ENCODE measurements at places on chromosomes 3 and 15.

GRCh38 chr3:66047311-66048050 is 8.8 kb upstream of the MAGI1 start:
- DNase-seq, result no peak

GRCh38 chr3:157387708-157388435 is 48.8 kb upstream of the PTX3 start:
- no peak for DNase-seq

GRCh38 chr3:88725440-88726165 is 381.8 kb upstream of the EPHA3 start:
- no peak for DNase-seq

DNA sequence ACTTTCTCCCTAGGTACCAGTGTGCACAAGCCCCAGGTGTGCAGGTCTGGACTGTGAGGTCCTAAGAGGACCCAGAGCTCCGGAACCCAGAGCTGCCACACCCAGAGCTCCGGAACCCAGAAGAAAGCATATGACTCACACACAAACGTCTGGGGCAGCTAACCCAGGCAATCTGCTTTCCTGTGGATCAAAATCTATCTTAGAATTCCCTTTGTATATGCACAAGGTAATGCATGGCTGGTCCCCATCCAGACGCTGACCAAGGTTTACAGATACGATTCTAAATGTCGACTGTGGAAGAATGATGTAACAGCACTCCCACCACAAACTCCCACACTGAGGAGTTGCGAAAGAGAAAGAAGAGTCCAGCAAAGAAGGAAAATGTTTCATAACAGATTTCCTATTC is 15.7 kb downstream of the KCNMB2 start:
- no peak for DNase-seq

DNA sequence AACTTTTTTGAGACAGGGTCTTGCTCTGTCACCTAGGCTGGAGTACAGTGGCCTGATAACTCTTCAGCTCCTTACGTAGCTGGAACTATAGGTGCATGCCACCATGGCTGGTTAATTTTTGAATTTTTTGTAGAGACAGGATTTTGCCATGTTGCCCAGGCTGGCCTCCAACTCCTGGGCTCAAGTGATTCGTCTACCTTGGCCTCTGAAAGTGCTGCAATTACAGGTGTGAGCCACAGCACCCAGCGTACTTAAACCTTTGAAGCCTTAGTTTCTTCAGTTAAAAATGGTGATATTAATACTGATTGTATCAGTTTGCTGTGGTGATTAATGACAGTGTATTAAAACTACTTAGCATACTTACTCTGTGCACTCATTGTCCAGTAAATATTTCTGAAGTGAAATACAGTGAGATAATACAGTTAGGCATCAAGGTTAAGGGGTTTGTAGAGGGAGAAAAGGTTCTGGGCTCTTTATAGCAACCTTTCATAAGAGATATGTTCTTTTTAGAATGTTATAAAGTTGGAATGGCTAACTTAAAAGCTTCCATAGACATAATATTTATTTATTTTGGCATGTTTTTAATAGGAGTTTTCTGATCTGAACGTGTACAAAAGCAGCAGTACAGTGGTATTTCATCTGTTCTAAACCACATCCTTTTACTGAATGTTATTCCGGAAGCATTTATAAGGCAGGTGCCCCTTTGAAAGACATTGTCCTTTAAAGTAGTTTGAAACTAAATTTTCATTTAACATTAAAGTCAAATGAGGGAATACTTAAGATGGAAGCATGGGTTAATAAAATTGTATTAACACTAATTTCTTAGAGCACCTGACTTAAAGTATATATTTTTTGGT is 23.6 kb downstream of the NCK1 start:
- no peak for DNase-seq

DNA sequence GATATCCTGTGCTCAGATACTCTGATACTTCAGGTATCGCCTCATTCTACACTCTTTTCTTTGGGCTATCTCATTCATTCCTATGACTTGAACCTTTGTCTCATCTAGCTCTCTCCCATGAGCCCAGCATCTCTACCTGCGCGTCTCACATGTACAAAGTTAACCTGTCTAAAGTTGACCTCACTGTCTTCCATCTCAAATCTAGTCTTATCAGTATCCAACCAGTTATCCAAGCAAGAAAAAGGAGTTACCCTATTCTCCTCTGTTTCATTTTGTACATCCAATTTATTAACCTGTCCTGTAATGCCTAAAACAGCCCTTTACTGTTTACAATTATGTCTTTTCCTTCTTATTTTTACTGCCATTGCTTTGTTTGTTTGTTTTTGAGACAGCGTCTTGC is 134.2 kb downstream of the GREM1 start:
- no peak for DNase-seq

GRCh38 chr3:187967993-187968392 is 186.0 kb upstream of the LPP start:
- no peak for DNase-seq

DNA sequence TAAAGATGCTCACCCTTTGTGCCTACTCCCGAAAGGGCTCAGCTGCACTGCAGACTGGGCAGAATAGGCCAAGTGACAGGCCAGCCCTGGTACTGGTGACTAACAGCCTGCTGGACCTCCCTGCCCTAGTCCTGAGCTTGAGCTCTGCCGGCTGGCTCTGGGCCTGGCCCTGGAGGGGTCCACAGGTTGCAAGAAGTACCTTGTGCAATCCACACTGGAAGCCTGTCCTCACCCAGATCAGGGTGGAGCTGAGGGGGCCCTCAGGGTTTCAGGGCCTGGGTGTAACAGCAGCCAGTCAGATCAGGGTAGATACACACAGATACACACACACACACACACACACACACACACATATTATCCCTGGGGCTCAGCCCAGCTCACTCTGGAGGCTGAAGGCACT is 27.3 kb upstream of the PLA2G4D start:
- no peak for DNase-seq

DNA sequence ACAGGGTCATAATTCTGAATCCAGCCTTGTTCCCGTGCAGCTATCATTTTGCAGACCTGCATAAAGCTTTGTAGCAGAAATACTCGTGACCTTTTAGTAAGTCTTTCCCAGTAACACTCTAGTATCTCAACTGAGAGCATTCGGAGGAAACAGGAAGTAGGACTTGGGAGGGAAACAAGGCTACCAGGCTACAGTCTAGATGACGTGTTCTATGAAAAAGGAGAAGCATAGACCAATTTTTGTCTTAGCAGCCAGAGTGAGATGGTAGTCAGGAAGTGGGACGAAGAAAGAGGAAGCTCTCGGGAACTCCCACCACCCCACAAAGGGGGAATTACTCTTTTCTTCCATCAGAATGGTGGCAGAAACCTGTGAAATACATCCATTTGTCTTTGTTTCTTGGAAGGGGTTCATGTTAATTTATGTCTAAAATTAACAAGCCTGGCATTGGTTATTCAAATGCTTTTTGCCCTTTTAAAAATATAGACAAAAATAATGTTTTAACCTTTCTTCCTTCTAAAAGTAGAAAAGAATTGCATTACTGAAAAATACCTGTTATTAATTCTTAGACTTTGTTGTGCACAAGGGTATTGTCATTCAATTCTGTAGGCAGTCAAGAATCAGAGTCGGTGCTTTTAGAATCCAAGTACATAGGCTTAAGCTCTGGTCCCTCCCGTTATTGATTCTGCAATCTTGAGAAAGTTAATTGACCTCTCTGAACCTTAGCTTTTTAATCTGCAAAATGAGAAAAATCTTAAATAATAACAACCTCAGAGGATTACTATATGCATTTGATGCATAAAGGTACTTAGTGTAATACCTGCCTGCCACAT is 1.6 kb upstream of the SUCNR1 start:
- DNase-seq, result no peak

DNA sequence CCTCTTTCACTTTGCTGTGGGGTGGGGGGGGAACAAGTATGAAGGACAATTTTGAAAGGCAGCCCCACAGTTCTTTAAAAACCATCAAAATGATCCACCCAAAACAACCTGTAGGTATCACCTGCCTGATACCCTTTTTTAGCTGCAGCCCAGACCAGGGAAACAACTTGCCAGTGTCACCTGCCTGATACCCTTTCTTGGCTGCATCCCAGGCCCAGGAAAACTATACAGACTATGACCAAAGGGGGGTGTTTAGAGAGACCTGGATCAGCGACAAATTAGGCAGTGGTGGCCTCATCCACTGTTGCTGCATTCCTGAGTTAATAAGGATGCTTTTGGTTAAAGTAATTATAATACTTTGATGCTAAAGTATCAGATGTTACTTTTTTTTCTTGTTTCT is 122.0 kb downstream of the VPS13C start:
- DNase-seq, result no peak

DNA sequence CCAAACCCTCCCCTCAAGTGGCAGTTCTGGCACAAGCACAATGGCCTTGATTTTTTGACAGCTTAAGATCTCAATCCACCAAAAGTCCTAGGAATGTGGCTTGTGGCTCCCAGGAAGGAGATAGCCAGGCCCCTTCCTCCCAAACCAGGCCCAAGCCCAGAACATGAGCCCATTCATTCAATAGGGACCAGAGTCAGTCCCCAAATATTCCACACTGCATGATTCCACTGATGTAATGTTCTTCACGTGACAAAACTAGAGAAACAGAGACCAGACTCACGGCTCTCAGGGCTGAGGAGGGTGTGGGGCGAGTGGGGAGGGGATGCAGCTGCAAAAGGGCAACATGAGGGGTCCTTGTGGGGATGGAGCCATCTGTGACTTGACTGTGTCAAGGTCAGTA is 25.5 kb downstream of the ABTB1 start:
- no peak for DNase-seq

- DNase-seq, result no peak
These were observed 451.1 kb upstream of the KCNMB2 start for GRCh38 chr3:178084938-178085816.

- peak; percentile 45 for DNase-seq
These were observed at the start of gene MFGE8 for GRCh38 chr15:88913017-88913849. Gene MFGE8, minus strand, starts transcription at chr15:88913379. Its CDS starts 60 bp downstream, at chr15:88913319.

DNA sequence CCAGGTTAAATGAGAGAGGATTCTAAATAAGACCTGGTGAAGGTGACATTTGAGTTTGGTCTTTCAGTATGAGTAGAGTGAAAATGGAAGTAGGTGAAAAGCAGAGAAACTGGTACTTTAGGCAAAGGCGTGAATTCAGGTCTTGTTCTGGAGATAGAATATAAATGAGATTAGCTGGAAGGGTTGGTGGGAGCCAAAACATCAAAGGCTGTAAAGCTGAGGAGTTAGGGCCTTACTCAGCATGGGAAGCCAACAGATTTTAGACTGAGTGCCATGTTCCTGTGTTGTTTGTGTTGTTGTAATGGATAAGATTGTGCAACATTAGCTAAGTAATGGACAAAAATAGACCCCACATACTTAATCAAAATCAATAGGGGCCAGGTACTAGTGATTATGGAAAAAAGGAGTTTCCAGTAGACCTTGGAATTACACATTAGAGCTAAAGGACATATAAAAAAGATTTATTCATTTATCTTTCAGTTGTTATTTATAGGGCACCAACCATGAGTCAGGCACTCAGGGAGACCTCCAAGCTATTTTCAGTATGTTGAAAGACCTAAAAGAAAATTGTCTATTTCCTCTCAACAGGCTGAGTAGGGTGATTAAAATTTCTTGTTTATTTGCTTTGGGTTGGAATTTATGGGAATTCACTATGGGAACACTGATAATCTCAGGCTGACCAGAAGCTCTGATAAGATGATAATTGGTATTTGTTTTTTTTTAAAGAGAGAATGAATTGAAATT is 20.8 kb downstream of the ARL14 start:
- no peak for DNase-seq

DNA sequence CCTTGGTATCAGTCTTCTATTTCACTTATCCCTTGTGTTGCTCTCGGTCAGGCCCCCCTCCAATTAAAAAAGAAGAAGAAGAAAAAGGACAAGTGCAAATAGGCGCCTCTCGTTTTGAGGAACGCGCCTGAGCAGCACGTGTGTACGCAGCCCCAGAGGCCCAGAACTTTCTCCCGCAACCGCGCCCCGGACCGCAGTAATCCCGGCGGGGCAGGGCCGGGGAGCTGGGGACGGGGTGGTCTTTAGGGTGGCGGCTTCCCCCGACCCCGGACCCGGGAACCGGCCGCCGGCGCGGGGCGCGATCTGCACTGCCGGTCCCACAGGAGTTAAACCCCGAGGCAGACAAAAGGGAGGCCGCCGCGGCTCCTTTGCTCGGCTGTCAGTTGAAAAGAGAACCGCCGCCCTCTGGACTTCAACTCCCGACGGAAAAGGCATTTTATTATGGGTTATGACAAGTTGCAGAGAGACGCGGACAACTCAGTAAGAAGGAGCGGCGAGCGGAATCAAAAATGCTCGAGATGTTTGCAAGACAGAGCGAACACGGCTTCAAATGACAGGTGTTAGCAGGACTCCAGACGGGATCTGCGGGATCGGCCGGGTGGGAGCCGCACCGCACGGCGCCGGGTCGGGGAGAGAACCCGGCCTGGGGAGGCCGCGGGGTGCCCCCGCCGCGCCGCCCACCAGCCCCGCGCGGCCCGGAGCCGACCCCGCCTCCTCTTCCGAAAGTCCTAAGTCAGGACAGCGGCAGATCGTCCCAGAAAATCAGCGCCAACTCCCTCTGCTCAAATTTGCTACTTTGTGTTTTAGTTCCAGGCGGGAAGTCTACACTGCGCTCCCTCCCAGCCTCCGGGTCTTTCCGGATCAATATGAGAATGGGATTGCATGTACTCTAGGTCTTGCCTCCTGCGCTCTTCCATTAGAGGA is 79.0 kb downstream of the NR2F2 start:
- no peak for DNase-seq

DNA sequence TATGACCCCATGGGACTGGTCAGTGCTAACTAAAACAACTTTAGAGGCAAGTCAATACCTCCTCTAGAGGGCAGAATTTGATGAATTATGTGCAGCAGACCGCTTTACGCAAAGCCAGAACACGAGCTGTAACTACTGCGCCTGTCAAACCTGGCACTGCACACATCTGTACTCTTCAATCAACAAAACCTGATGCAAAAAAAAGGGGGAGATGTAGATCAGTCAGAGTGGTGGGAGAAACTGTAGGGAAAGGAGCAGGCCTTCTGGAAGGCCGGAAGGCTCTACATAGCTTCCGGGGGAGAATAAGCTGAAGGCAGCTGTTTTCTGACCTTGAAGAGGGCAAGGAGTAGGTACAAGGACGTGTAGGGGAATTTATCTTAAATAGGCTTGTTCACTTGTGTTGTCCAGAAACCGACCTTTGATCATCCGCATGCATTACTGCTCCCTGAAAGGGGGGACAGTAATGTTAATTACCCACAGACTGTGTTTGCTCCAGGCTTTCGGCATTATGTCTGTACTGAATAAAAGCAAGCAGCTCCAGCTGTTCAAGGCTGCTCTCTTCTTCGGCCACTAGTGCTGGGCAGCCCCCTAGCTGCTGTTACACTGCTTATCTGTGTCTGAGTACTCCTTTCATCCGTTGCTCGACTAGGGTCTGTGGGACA is 41.0 kb downstream of the GPR160 start:
- DNase-seq, result no peak

DNA sequence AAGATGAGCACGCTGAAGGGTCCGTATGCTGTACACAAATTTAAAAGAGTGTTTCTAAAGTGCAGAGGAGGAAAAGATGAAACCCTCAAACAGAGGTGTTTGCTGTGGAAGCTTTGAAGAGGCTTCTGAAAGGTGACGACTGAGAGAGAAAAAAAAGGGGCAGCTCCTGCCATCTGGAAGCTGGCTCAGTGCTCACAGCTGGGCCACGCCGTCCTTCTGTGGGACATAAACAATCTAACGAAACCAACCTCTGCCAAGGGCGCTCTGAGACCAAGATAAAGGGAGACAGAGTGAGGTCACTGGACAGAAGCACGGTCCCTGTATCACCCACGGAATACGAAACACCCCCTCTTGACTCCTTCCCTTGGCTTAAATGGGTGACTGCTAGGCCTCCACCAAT is 96.3 kb upstream of the SLC6A6 start:
- no peak for DNase-seq

- no peak for DNase-seq
These were observed 402.6 kb downstream of the OCA2 start for GRCh38 chr15:27696530-27696929.

- DNase-seq, result no peak
These were observed 83.0 kb downstream of the AKAP13 start for GRCh38 chr15:85463276-85463892.
